Right lung (tissue), 10 donors: ENCODE measurements at places on chromosomes 16 and 17.

DNA sequence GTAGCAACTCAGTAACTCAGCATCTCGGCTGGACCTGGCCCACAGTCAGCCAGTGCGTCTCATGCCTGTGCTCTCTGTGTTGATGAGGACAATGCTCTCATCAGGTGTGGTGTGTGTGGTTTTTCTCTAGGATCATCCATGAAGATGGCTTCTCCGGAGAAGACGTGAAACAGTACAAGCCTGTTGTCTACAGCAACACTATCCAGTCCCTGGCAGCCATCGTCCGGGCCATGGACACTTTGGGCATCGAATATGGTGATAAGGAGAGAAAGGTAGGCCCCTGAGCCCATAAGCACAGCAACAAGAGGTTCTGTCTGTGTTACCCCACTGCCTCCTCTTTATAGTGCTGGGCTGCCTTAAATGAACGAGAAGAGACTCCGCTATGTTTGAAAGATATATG is 84.5 kb downstream of the GNAO1 start:
- no peak for DNase-seq

DNA sequence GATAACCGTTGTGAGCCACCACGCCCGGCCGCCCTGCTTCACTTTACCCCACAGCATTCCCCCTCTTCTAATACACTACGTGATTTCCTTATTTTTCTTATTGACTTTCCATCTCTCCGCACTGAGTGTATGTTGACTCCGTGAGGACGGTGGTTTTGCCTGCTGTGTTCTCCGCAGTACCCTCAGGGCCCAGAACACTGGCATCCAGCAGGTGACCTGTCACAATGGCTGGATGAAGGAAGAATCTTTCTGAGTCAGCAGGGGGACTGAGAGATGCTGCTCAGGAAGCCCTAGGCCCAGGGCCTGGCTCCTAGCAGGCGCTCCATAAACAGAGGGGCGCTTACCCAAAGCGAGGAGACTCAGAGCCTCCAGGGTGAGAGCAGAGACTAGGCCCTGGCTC is 79.5 kb downstream of the RTN4RL1 start:
- no peak for DNase-seq

GRCh38 chr17:37465069-37465616 is 24.5 kb upstream of the DUSP14 start:
- no peak for DNase-seq

- no peak for DNase-seq
Measured at GRCh38 chr16:67158637-67159600, 790 bp downstream of the TRADD start.

DNA sequence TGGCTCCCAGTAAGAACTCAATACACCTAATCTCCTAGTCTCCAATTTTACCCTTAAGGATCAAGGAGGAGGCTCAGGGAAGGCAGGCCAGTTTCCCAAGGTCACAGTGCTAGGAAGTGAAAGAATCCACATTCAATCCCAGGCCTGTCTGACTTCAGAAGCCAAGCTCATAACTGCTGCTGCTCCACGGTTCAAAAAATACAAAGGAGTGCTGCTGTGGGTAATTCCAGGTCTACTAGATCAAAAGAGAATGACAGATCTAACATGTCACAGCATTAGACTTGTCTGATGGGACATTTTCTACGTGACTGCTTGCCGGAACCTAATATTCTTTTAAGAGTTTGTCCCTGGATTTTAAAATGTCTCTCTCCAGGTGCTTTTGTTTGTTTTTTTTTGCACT is 48.8 kb upstream of the IRX6 start:
- no peak for DNase-seq

GRCh38 chr16:57577691-57578224 is 35.3 kb downstream of the ADGRG5 start:
- DNase-seq, result no peak

DNA sequence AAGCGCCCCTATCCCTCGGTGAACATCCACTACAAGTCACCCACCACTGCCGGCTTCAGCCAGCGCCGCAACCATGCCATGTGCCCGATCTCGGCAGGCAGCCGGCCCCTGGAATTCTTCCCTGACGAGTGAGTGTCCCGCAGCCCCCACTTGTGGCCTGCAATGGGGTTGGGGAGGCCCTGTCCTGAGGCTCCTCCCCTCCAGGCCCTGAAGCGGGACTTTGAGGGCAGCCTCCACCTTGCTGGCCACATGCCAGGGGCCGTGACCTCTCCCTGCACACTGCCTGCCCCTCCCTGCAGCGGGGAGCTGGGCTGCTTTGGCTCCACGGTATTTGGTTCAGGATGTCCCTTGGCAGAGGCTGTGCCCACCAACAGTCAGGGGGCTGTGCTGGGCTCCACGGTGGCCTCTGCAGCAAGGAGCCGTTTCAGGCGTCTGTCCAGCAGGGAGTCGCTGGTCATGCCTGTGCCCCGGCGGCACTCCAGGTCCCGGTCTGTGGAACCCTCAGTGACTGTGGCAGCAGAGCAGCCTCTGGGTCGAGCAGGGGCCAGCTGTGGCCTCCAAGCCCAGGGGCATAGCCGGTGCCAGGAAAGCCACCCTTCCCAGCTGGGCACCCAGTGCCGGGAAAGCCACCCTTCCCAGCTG is 8.3 kb downstream of the NME3 start:
- no peak for DNase-seq

DNA sequence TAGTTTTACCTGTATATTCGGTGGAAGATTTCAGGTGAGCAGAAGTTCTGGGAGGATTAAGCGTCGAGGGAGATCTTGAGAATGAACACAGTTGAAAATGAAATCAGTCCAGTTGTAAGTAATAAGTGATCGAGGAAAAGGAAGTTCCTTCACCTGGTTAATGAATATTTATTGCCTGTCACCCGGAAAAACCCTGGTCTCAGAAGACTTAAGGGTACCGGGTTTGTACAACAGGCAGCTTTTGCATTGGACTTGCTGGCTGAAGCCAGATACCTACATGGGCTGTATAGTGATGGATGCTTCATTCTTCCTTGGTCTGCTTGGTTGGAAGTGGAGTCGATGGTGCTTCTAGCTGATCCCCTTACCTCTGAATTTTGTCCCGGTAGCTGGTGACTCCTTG is 72.7 kb downstream of the PRKCA start:
- no peak for DNase-seq

DNA sequence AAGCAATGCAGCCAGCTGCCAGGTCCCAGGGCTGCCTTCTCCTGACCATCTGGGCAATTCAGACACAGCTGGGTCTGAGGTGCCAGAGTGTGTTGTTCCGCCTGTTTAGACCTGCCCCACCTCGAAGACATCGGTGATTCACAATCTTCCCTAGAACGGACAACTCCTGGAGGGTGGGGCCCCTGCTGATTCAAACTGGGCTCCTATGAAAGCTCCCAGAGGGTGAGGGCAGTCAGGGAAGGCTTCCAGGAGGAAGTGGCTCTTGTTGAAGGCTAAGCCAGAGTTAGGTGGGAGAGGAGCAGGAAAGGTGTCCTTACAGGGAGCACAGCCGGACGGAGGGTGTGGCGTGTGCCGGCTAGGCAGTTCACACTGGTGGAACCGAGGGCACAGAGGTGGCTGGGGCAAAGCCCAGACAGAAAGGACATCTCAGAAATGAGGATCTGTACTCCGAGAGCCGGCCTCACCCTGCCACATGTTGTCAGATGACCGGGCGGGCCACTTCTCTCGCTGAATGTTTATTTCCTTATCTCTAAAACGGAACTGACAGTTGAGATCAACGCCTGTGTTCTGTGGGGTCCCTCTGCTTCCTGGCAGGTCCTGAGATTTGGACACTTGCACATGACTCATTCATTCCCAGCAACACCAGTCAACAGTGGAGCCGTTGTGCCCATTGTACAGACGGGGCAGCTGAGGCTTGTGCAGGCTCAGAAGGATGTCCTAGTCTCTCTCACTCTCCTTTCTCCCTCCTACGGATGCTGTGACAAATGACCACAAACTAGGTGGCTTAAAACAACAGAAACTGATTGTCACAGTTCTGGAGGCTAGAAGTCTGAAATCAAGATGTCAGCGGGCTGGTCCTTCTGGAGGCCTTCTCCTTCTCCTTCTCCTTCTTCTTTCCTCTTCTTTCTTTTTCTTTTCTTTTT is 26.9 kb upstream of the LITAF start:
- no peak for DNase-seq

DNA sequence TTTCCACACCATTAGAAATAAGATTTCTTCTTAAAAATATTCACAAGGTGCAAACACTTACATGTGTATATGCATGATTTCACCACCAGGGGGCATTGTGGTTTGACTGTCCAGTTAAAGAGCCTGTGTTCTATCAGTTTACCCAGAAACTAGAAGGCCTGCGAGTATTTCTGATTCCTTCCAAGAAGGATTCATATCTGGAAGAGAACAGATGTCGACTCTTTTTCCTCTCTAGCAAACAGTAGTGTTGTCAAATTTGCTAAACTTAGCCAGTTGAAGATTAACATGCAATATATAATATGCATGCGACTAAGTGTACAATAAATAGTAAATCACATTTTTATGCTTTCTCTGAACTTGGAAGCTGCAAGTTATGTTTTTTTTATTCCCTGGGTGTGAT is 404.1 kb downstream of the WWOX start:
- DNase-seq, result peak; percentile 81

DNA sequence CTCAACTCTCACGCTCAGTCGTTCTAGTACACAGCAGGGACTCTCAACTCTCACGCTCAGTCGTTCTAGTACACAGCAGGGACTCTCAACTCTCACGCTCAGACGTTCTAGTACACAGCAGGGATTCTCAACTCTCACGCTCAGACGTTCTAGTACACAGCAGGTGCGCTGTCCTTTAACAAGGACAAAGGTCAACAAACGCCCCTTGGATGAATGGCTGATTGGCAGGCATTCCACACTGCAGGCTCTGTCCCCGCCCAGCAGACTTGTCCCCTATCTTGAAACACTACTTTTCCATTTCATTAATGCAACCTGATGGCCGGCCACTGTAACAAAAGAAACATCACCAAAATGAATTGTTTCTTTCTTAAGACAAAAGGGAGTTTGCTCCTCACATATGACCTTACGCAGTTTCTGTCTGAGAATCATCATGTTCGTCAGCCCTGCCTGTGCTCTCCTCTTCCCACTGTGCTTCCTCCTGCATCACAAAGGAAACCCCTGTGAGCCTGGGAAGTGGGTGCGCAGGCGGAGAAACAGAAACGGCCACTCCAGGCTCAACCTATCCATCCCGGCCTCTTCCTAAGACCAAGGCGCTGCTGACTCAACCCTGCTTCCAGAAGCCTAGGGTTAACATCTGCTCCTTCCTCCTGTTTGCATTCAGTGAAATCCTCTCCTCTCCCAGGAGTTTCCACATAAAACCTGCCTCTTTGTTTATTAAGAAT is 59.8 kb downstream of the ANKRD11 start:
- no peak for DNase-seq

GRCh38 chr16:68499006-68499405 is 40.1 kb upstream of the ZFP90 start:
- no peak for DNase-seq

- no peak for DNase-seq
Measured at GRCh38 chr16:79483336-79483735, 117.2 kb downstream of the MAF start.

DNA sequence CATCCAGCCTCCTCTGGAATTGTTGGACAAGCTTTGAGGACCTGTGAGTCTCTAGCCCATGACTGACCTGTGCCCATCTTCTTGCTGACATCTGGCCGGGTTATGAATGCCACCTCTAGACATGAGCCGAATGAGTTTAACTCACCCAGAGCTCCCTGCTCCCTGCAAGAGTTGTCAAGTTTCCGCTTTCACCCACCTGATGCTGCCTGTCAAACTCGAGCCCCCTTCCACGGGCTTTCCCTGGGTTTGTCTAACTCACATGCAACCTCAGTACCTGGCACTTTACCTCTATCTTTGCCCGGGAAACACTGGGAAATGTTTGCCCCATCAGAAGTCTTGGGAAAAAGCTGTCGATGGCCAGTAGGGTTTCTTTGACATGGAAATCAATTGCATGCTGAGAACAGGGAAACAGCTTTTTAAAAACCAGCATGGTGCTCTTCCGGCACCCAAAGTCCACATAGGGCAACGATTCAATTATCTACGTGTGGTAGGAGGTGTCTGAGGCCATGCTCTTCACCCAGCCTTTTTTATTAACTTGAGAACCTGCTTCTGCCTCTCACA is 33.8 kb upstream of the DNAH17 start:
- DNase-seq, result no peak

DNA sequence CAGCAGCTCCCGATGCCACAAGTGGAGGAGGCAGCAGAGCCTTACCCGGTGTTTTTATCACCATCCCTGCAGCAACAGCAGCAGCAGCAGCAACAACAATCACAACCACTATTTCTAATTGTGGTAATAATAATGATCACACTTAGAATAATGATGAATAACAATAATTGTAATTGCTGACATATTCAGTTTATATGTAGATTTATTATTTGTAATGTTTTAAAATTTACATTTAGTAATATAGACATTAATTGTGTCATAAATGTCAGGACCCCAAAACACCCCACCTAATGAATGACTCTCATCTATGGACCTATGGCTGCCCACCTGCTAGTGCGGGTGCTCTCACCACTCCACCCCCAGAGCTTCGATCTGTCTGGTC is 170.0 kb downstream of the AHSP start:
- no peak for DNase-seq

- peak; percentile 71 for DNase-seq
Measured at GRCh38 chr17:10844621-10845387, 6.9 kb upstream of the PIRT start.

DNA sequence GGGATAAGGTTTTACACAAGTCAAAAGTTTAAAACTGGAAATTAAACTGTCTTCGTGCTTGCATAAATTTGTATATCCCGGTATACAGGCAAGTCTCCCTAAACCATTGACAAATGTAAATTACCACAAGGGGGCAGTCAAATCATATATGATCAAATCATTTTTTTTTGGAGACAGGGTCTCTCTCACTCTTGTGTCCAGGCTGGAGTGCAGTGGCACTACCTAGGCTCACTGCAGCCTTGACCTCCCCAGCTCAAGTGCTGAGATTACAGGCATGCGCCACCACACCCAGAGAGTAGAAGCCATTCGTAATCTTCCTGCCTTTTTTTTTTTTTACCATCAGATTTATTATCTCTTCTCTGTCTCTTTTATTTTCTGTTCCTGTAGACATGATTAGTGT is 18.5 kb downstream of the TOP2A start:
- peak; percentile 43 for DNase-seq

- DNase-seq, result no peak
Measured at GRCh38 chr17:13833921-13834320, 232.2 kb upstream of the HS3ST3A1 start.

DNA sequence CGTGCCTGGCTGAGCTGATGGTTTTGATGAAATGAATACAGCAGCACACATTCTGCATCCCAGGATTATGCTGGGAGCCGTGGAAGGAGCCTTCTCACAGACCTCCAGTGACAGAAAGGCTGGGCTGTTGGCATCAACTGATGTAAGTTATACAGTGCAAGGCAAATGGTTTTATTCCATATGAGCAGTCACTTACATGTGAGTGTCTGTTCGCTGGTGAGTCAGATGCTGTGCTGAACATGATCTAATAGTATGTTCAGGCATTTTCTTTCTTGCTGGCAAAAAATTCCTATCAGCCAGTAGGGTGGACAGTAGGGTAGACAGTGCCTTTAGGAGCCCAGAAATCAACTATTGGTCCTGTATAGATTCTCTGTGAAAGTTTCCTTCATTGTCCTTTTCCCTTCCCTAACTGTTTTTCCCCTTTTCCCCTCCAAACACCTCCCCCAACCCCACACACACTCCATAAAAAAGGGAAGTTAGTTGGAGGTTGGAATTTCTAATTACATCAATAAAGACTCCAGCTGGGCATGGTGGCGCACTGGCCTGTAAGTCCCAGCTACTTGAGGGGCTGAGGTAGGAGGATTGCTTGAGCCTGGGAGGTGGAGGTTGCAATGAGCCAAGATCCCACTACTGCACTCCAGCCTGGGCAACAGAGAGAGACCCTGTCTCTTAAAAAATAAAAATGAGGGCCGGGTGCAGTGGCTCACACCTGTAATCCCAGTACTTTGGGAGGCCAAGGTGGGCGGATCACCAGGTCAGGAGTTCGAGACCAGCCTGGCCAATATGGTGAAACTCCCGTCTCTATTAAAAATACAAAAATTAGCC is 36.2 kb downstream of the LDHD start:
- DNase-seq, result no peak
